ENCODE measurements at places on chromosomes 16 and 17.
A peak's percentile ranks its signal among the peaks of the same experiment; 100 is the strongest.

- no peak for DNase-seq
Observed at GRCh38 chr16:22053921-22054341, 38.4 kb upstream of the VWA3A start.

DNA sequence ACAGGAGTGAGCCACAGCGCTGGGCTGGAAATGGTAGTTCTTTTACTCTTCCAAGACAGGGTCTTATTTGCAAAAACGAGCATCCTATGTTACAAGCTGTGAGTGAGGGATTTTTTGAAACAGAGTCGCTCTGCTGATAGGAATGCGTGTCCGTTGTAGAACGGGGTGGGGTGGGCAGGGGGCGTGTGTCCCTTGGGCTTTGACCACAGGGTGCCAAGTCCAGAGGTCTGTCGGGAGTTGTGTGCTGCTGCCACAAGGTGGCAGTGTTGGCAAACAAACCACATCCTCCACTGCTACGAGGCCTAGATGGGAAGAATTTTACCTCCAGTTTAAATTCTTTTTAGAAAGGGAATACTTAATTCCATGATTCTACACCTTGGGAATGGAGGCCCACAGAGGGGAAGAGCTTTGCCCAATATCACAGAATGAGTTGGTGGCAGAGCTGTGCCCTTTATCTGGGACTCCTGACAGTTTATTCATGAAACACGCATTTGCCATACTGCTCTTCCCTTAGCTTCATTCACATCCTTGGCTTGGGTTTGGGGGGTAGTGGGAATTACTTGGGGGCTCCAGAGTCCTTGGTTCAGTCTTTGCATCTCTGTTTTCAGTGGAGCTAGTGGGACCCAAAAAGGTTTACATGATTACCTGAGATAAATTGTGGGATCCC, 30.6 kb upstream of the ETV4 start:
- peak; percentile 83 for DNase-seq

GRCh38 chr17:78923660-78924453, 1.3 kb downstream of the TIMP2 start:
- peak; percentile 71 for DNase-seq

DNA sequence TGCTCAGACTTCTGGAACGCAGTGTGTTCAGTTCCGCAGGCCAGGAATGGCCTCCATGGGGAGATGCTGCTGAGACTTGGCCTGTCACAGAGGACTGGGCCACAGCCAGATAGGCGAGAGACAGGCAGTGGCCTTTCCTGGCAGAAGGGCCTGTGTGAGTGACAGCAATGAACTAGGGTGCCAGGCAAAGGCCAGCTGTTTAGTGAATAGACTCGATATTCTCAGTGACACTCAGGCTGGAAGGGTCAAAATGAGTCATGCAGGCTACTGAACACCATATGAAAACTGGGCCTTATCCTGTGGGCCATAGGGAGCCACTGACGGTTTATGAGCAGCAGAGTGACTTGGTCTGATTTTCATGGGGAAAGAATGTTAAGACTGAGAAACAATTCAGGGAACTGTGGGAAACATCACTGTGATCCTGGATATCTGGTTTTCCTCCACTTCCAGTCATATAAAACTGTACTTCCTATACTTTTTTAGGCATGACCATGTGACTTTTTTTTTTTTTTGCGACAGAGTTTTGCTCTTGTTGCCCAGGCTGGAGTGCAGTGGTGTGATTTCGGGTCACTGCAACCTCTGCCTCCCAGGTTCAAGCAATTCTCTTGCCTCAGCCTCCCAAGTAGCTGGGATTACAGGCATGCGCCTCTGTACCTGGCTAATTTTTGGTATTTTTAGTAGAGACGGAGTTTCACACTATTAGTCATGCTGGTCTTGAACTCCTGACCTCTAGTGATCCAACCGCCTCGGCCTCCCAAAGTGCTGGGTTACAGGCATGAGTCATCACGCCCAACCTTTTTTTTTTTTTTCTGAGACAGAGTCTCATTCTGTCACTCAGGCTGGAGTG, 5.2 kb upstream of the NUBP1 start:
- peak; percentile 34 for DNase-seq

- DNase-seq = no peak
Observed at GRCh38 chr17:45935197-45935709, 40.9 kb downstream of the MAPT start.

GRCh38 chr17:6106212-6106611, 36.0 kb downstream of the WSCD1 start:
- no peak for DNase-seq

DNA sequence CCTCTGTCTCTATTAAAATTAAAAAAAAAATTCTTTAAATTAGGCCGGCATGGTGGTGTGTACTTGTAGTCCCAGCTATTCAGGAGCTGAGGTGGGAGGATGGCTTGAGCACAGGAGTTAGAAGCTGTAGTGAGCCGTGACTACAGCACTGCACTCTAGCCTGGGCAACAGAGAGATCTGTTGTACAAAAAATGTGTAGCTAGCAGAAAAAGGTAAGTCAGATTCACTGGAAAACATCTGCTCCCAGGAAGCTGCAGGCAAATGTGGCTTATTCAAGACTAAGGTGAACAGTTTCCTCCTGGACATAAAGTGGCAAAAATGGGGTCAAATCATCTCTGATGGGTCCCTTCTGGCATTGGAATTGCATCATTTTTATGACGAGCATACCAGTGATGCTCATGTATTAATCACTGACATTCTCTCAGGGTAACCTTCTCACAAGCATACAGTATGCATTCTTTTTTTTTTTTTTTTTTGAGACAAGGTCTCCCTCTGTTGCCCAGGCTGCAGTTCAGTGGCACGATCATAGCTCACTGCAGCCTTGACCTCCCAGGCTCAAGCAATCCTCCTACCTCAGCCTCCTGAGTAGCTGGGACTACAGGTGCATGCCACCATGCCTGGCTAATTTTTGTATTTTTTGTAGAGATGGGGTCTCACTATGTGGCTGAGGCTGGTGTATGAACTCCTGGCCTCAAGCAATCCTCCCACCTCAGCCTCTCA, 48.7 kb downstream of the CPPED1 start:
- no peak for DNase-seq

- DNase-seq = no peak
Observed at GRCh38 chr16:7820816-7821215, 488.2 kb downstream of the RBFOX1 start.

GRCh38 chr17:47872019-47872650, 21.2 kb upstream of the SP6 start:
- DNase-seq = no peak

DNA sequence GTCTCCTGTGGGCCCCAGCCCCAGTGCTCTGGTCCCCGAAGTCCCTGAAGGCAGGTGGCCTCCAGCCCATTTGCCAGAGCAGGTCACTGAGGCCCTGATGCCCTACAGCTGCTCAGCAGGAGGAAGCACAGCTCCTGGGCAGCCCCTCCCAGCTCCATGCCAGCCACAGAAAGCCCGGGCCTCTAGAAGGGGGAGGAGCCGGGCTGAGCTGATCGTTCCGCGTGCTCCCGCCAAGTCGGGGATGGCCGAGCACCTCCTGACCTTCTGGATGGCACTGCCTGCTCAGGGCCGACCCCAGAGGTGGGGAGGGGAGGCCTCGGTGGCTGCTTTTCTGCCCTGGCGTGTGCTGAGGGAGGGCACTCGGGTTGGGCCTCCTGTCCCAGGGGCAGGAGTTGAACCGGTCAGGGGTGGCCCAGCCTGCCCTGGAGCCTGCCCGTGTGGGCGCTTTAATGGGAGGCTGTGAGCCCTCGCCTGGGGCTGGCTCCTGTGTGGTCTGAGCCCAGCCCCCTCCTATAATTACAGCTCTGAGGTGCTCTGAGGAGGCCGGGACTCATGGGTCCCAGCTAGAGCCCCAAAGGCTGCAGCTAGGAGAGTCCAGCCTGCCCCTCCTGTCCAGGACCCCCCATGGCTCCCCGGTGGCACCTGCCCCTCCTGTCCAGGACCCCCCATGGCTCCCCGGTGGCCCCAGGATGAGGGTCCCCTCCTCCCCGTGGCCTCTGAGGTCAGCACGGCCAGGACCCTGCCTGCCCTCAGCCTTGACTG, 29.7 kb downstream of the ZFPM1 start:
- no peak for DNase-seq

DNA sequence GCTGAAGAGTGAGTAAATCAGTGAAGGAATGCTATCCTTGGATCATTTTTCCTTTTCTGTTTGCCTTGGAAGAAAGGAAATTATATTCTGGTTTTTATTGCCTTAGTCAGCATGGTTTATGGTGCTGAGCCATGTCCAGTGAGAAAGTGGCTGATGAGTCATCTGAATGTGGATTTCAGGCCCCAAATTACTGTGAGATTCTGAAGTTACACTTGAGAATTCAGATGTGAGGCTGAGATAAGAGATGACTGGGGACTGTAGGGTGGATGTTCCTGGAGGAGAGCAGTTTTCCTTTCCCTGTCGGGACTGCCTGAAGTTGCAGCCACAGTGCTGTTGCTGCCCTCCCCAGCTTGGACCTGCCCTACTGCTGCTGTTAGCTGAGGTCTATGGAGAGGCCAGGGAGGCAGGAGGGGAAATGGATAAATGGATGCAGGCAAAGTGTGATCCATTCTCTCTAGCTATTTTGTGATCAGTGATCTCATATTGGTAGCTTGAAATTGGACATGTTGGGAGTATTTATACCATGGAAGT, 4.2 kb upstream of the MAP3K14 start:
- no peak for DNase-seq

GRCh38 chr17:54426296-54426886, 474.3 kb upstream of the TOM1L1 start:
- peak; percentile 48 for DNase-seq

DNA sequence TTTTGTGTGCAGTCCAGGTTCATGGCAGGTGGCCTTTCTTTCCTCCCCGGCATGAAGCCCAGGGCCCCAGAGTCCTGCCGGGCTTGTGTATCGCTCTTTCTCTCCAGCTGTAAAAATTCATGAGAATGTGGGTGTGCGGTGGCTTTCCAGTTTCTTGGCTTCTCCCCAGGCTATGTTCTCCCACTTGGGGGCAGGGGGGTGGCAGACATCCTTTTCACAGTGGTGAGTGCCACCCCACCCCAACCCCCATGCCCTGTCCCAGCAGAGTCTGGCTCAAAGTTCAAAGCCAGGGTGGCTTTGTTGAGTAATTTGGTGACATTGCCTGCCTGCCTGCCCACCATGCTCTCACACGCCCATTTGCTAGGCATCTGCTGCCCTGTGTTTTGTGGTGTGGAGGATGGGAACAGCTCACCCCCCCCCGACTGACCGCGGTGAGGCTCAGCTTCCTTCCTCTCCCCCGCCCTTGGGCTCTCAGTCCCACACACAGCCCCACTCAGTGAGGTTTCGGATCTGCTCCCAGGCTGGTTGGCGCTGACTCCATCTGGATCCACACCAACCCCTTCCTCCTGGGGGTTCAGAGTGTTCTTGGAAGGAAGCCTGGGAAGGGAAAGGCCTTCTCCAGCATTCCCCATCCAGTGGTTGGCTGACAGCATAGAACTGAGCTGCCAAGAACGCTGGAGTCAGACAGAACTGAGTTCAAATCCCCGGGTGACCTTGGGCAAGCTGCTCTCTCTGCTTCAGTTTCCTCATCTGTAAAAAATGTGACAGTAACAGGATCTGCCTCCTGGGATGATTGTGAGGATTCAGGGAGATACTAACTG, 36.0 kb downstream of the CHD9 start:
- DNase-seq = no peak

DNA sequence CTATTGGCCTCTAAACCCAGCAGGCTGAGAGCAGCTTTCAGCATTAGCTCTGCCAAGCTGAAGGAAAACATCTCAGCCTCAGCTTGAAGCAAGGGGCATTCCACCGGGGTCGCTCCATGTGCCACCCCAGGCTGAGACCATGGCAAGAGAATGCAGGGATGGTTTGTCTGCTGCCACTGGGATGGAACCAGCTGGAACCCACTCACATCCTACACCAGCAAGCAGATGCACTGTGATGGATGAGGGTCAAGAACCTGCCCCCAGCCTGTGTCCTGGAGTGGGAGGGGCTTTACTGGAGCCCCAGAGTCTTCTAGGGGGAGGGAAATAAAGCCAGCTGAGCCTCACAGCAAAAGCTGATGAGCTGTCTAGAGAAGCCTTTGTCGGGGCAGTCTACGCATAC, 51.9 kb downstream of the C16orf95 start:
- no peak for DNase-seq

DNA sequence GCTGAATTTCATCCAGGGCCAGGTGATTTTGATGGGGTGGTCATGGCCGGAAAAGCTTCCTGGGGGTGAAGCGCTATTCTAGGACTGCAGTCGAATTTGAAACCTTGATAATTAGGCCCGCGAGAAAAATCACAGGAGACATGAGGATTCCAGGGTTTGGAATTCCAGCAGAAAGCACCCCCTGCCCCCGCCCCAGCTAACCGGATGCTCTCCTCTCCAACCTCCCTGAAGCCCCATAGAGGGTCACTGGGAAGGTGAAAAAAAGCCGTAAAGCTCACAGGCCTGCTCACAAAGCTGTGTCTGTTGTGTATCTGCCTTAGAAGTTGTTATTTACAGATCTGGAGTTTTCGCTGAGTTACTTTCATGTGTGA, 1.2 kb upstream of the GINS2 start:
- DNase-seq = no peak

GRCh38 chr16:17331991-17332390, 138.8 kb downstream of the XYLT1 start:
- no peak for DNase-seq

- no peak for DNase-seq
Observed at GRCh38 chr17:6554871-6555330, 1.5 kb downstream of the PITPNM3 start.
